ENCODE measurements at places on chromosomes 4 and X. TPM values are rescaled to one million over a fixed set of nuclear protein-coding genes. Genes with fewer than 3 reads are reported as not detected.

Gene DCAF4L1
- polyA plus RNA-seq = not detected

DNA sequence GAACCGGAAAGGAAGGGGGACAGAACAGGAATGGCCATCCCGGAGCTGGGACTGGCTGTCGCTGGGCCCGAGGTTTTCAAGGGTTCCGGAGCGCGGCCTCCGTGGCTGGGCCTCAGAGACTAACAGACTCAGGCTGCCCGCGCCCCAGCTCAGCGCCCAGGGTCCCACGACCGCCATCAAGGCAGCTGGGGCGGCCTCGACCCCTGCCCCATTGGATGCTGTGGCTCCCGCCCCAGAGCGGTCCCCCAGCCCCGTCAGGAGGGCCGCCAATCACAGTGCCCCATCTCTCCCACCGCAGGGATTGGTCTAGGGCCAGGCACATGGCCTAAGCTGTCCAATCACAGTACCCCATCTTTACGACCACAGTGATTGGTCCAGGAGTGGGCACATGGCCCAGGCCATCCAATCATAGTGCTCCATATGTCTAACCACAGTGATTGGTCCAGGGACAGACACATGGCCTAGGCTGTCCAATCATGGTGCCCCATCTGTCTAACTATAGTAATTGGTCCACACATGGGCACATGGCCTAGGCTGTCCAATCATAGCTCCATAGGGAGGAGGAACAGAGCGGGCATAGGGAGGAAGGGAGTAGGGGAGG is 105.3 kb upstream of the NKX1-1 start:
- DNase-seq = peak; percentile 35

Gene NXF2B
- not detected for polyA plus RNA-seq

DNA sequence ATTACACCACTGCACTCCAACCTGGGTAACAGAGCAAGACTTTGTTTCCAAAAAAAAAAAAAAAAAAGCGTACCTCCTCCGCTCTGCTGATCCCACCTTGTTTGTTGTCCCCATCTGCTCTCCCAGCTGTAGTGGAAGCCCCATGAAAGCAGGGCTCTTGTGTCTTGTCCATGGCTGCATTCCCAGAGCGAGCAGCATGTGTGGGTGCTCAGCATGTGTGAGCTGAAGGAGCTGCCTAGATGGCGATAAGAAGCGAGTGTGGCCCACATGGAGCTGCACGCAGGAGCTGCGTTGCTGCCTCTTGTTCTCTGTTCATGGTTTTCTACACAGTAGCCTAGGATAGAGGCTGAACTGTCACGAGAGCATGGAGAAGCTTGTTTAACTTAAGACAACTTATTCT is 12.4 kb downstream of the NSD2 start:
- no peak for DNase-seq

DNA sequence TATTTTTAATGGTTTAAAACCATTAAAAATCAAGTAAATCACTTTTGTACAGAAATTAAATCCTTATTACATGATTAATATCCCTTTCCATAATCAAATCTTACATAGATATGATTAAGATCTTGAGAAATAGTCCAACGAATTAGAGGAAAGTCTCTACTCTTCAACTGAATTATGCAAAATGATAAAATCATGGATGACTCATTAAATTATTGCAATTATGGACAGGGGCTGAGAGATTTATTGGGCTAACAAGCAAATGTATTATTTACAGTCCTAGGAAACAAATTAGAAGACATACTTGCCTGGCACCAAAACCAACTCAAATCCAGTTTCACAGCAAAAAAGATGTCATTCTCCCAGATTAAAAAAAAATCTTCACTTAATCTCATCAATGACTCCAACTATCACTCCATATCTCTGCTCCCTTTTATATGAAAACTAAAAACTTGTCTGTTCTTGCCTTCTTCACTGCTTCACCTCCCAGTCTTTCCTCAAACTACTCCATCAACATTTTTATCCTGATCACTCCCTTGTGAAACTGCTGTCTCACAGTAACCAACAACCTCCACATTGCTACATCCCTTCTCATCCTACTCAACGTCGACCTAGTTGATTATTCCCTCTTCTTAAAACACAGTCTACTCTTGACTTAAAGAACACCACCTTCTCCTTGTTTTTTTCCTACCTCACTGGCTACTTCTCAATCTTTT is 18.4 kb upstream of the DDX60 start:
- no peak for DNase-seq

- no peak for DNase-seq
These were observed 77.8 kb upstream of the SH3RF1 start for GRCh38 chr4:169348541-169348940.

GRCh38 chr4:123444290-123444731 is 47.7 kb downstream of the SPRY1 start:
- peak; percentile 25 for DNase-seq

DNA sequence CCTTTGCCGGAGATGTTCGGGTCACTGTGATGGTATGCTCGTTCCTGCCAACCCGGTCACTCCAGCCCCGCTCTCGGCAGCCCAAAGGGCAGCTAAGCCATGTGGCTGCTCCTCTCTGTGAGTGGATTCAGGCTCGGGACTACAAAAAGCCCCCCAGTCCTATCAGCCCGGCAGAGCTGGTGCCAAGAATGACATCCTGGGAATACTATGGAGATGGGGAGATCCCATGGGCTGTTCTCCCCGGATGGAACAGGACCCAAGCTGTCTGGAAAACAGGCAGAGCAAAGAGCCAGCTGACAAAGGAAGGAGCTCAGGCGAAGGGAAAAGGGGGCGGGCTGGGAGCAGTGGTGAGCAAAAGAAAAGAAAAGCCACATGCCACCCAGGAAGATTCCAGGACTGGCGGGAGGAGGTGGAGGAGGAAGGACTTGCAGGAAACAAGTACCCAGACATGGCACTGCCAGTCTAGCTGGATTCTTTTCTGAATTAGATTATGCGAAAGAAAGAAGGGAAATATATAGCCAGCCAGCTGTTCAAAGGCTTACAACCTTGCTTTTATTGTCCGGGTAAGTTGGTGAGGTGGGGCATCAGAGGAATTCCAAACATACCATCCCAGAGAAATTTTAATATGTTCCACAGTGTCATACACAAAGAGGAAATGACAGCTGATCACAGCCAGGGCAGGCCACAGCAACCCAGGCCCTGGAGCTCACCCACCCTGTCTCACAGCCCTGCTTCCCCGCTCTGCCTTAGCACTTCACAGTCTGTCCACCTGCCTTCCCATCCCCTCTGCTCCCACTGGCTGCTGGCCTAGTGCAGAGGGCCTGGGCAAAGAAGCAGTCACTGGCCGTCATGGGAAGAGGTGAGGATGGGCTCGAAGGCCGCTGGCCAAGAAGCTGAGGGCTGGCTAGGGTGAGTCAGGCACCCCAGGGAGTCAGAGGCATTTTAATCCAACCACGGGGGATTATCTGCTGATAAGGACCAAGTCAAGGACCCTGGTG is 3.4 kb downstream of the NDP start:
- DNase-seq = no peak

- no peak for DNase-seq
These were observed 37.8 kb downstream of the PPM1K start for GRCh38 chr4:88246600-88246999.

Gene GAGE1
- polyA plus RNA-seq = not detected

DNA sequence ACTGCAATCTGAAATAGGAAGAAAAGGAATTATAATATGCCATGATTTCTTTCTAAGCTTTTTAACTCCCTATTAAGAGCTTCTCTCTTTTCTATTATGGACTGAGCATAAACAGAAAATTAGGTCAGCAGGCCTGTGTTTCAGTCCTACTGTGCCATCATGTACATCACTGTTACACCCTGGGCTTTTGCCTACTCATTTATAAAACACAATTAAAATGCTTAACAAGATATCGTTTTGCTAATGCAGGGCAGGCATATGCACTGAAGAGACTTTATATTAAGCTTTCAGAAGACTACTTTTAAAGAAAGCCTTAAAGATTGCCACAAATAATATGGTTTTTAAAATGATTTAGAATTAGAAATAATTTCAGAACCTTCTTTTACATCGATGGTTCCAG is 828 bp upstream of the BBS12 start:
- DNase-seq = no peak

GRCh38 chr4:57104706-57105560 is 5.3 kb downstream of the IGFBP7 start:
- no peak for DNase-seq

Gene NCAPG
- not detected for polyA plus RNA-seq

DNA sequence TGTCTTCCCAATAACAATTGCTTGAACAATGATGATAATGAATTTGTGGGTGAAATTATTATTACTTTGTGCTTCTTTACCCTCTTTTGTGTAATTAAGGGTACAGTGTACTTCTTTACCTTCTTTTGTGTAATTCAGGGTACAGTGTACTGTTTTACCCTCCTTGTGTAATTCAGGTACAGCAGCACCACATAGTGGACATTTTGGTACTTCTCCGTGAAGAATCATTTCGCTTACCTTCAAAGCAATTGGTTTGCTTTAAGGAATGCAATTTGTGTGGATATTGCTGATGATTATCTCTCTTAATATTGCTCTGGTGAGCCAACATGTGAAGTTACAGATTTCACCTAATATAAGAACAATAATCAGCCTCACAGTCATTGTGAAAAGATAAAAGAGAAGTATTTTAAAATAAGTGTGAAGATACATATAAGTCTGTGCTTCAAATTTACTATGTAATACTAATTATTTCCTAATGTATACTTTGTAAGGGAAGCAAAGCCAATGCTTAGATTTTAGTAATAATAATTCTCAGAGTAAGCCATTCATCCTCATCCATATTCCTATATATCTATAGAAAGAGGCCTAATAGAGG is 27.2 kb upstream of the SEC24B start:
- DNase-seq = peak; percentile 41

DNA sequence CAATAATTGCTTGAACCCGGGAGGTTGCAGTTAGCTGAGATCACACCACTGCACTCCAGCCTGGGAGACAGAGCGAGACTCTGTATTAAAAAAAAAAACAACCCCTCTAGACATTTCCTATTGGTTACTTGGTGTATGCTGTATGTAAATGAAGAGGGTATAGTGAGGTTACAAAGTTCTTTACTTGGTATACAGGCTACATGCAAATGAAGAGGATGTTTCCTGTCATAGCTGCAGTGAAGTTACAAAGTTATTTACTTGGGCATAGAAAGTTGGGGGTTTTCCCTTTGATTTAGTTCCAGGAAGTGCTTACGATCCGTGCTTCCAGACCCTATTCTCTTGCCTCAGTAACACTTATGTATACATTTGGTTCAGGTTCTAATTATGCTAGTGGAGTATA is 38.4 kb upstream of the CLNK start:
- no peak for DNase-seq

- no peak for DNase-seq
These were observed 142.6 kb downstream of the EGF start for GRCh38 chr4:110055158-110055768.

DNA sequence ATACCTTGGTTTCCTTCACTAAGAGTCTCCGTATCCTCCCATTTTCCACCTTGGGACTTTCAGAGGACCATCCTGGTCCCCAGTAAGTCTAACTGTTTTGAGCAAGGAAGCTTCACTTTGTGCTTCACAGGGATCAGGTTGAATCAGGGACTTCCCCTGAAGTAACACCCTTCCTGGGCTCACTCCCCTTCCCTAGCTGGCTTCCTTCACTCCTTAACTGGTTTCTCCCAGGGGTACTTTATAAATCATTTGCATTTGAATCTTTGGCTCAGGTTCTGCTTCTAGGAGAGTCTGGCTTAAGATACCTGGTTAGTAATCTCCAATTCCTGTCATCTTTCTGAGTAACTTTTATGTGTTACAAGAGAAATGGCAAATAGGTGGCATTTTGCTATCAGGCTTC is 24.5 kb upstream of the GRIA2 start:
- DNase-seq = no peak

Gene SLC6A14
- not detected for polyA plus RNA-seq

GRCh38 chr4:147640331-147640730 is 23.1 kb downstream of the TMEM184C start:
- no peak for DNase-seq

GRCh38 chrX:86946569-86946968 is 571.0 kb upstream of the KLHL4 start:
- no peak for DNase-seq

DNA sequence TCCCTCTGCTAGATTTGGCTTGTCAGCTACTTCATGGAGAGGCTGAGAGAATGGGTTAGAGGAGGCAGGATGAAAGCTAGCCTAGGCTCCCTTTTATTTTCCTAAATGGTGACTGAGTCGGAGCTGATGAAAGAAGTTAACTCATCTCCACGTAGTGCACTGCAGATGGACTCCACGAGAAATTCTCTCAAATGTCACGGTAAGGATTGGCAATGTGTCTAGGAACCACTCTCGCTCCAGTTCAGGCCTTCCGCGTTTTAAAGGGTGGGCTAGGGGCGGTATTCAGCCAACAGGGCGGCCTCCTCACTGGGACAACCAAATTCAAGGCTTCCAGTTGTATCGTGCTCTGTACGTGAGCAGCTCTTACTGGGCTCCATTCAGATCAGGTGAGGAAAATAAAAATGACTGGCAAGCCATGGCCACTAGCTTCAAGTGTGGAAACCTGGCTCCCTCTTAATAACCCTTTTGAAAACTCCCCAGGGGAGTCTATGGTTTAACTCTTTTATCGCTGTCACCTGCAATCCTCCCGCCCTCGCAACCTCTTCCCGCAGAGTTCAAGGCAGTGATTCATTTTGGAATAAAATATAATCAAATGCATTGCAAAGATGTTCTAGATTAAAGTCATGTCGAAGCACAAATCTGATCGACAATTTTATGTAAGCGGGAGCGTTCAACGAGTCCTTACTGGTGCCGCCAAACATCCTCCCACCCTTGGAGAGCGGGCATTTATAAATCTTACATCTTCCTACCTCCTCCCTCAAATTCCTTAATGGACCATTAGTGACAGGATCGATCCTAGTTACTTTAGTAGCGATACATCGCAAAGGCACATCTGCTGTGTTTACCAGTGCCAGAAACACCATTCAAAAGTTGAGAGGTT is 1.2 kb downstream of the SPOCK3 start:
- no peak for DNase-seq

Gene ZNF732
- not detected for polyA plus RNA-seq

DNA sequence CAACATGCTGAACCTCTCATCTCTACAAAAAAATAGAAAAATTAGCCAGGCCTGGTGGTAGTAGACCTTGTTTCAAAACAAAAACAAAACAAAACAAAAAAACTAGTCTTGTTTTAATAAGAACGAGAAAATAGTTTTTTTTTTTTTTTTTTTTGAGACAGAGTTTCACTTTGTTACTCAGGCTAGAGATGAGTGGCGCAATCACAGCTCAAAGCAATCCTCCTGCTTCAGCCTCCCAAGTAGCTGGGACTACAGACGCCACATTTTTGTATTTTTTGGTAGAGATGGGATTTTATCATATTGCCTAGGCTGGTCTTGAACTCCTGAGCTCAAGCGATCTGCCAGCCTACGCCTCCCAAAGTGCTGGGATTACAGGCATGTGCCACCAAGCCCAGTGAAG is 47.7 kb upstream of the UGDH start:
- no peak for DNase-seq

GRCh38 chrX:136032370-136032769 is 47.1 kb downstream of the SLC9A6 start:
- DNase-seq = no peak

DNA sequence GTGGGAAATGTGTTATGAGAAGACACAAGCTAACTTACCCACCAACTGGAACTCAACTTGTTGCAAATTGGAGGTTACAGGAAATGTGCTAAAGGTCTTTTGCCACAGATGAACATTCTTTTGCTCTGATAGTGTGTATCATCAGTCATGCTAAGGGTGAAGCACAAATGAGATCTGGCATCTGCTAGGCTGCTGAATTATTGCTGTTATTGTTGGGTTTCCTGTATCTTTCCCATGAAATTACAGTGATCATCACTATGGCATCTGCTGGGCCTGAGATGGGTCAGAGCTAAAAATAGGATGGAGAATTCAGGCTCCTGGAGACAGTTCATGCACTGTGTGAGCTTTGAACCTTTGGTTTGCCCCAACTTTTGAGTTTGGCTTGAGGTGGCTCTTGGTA is 124.5 kb downstream of the NPNT start:
- DNase-seq = no peak

Data from naive thymus-derived CD8-positive, alpha-beta T cell (primary cell).